ENCODE measurements at places on chromosomes 11 and 22.
A peak's percentile ranks its signal among the peaks of the same experiment; 100 is the strongest.

- DNase-seq, result no peak
Measured at GRCh38 chr11:132490978-132491377, 1041.3 kb downstream of the OPCML start.

- DNase-seq, result no peak
Measured at GRCh38 chr11:69276165-69276564, 17.8 kb upstream of the MYEOV start.

- DNase-seq, result no peak
Measured at GRCh38 chr11:92123540-92123939, 101.1 kb upstream of the FAT3 start.

DNA sequence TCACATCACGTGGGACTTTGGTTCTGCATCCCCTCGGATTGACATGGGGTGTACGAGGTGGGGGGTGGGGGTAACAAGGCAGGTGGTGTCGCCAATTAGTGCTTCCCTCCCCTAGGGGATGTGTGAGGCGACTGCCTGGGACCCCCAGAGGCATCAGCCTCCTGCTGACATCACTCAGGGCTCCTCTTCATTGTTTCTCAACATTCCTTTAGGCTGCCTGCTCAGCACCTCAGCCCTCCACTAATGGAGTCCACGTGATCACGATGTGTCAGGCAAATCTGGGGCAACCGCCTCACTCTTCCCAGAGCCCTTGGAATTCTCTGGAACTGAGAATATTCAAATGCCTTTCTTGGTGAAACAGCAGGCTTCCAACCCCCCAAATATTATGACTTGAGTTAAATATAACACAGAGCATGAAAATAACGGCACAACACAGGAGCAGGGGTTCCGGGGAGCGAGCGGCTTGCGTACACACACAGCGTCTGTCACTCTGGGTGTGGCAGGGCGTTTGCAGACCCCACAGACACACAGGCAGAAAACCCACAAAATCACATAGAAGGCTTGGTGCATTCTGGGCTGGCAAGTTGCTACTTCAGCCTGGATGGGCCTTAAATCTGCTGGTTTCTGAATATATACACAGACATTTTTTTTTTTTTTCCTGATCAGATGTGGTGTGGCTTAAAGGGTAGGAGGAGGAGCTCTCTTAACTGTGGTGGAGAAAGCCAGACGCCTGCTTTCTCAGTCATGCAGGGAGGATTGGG is 170.1 kb upstream of the CADM1 start:
- DNase-seq, result no peak

DNA sequence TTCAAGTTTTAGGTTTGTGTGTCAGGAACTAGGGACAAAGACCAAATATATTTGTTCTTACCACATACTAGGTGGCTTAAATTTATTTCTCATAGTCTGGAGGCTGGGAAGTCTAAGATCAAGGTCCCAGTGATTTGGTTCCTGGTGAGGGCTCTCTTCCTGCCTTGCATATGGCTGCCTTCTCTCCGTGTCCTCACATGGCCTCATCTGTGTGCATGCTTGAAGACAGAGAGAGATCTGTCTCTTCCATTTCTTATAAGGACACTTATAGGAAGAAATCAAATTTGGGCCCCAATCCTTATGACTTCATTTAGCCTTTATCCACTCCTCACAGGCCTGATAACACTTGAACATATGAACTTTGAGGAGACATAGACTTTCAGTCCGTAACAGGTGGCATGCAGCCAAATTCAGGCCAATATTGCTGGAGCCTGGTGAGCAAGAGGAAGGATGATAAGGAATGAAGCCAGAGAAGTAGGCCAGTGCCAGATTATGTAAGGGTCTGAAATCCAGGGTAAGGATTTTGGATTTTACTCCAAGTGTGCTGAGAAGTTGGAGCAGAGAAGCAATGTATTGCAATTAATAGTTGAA is 35.1 kb downstream of the TTC17 start:
- DNase-seq, result no peak

GRCh38 chr11:45413156-45413858 is 127.2 kb upstream of the SYT13 start:
- no peak for DNase-seq

- DNase-seq, result no peak
Measured at GRCh38 chr22:29478326-29479276, 1.4 kb upstream of the NEFH start.

- DNase-seq, result no peak
Measured at GRCh38 chr11:4881188-4881587, 512 bp upstream of the OR51T1 start.

DNA sequence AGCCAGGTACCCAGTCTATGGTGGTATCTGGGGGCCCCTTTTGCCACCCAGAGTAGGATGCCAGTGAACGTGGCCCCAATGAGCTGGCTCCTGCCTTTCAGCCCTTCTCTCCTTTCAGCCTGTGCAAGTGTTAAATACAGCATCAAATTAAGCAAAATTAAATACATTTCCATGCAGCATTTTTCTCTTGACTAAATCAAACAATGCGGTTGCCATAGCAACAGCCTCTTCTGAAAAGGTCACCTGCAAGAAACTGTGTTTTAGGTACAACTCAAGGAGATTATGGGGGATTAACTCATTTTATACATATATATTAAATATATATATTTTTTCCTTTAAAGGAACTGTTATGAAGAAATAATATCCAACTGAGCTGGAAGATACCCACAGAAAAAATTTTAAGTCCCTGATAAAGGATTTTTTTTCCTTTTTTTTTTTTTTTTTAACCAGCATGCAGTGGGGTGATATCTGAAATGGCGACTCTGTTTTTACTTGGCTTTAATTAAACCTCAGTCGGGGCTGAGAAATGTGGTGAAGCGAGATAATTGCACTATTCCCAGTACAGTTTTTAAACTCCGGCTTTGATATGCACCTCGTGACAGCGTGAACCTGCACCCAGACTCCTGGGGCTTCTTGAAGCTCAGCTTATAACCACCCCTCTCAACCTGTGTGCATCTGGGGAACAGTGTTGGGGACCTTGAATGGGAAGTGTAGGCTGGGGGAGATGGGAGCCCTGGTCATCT is 115.3 kb downstream of the PKNOX2 start:
- DNase-seq, result no peak

DNA sequence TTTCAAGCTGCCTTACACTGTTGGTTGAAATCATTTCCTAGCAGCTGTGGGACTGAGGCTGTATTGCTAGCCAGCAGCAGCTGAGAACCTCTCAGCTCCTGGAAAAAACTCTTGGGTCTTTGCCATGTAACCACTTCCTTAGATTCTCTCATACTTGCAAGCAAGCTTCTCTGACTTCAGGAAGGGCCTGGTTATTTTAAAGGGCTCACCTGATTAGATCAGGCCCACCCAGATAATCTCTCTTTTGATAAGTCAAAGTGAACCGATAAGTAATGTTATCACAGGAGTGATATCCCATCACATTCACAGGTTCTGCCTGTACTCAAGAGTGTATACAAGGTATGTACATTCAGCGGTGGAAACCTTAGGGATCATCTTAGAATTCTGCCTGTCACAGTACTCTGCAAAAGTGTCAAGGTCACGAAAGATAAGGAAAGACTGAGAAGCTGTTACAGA is 7.4 kb upstream of the CLPB start:
- no peak for DNase-seq

DNA sequence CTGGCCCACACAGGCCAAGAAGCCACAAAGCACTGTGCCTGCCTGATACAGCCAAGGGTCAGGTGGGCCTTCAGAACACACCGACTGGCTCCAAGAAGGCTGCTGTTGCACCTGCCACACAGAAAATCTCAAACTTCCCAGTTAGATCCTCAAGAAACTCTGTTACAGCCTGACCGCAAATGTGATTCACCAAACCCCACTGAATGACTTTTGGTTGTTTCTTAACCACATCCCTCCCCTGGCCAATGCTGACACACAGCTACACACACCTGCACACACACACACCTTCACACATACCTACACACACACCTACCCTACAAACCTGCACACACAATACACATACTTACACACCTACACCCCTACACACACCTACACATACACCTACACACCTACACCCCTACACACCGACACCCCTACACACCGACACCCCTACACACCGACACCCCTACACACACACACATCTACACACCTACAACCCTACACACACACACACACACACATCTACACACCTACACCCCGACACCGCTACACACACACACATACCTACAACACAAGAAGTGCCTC is 31.5 kb downstream of the CDKN1C start:
- no peak for DNase-seq

- no peak for DNase-seq
Measured at GRCh38 chr11:27916541-27917100, 191.3 kb downstream of the KIF18A start.

DNA sequence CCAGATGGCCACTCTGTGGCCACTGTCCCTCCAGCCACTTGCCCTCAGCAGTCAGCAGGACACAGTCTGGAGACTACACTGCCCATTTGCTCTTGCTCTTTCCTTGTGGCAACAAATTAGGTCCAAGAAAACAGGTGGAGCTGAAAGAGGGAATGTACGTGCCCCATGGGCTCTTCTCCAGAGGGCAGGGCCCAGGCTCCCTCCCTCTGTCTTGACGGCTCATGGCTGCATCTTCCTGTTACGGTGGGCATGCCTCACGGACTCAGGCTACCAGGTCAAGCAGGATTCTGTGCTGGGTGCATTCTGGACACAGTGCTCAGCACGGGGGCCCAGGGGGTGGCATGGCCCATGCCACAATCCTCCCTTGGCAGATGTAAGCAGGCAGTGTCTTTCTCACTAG is 71.3 kb downstream of the MED15 start:
- DNase-seq, result no peak

GRCh38 chr22:26669060-26669481 is 11.7 kb downstream of the MIAT start:
- DNase-seq, result no peak

- no peak for DNase-seq
Measured at GRCh38 chr11:2120359-2121100, 18.7 kb downstream of the IGF2 start.

- DNase-seq, result no peak
Measured at GRCh38 chr11:9594267-9595046, 21.0 kb downstream of the WEE1 start.

- DNase-seq, result peak; percentile 70
Measured at GRCh38 chr11:16607675-16608644, 130.5 kb upstream of the C11orf58 start.

DNA sequence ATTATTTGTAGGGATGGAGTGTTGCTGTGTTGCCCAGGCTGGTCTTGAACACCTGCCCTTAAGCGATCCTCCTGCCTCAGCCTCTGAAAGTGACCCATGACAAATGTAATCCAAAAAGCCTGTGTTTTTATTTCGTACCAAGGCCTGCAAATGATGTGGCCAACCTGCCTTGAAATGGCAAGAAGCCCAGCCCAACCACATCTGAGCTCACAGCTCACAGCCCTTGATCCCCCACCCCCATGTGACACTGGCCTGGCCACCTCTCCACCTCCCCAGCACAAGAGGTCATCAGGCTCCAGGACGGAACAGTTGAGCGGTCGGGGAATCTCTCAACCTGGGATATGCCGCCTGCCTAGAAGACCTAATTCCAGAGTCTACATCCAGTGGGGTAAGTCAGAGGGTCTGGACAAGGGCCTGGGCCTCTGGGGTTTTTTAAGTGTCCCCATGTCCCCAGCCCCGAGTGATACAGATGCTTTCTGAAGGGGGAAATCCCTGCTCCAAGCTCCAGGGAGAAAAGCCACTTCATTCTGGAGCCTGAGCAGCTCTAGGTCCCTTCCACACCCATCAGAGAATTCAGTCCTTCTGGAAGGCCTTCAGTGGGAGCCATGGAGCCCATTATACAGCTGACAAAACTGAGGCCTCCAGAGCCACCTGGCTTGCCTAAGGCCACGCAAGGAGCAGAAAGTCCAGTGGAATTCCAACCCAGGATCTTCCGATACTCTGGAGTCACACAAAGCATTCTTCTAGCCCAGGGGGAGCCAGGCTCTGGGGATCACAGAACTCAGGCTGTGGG is 70.7 kb downstream of the MN1 start:
- no peak for DNase-seq

DNA sequence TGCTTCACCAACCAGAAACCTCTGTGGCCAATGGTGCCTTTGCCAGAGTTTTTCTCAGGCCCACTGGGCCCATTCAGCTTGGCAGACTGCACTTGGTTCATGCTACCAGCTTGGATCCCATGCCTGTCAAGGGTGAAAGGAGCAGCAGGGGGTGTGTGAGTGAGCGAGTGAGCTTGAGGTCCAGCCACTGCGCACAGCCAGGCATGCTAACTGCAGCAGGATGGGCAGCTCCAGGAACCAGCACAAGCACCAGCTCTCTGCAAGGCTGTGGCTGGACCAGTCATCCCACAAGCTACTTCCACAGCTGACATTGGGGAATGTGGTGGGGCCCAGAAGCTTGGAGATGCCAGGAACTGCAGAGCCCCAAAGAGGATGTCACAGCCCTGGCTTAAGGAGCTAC is 40.8 kb downstream of the DDIAS start:
- DNase-seq, result no peak

DNA sequence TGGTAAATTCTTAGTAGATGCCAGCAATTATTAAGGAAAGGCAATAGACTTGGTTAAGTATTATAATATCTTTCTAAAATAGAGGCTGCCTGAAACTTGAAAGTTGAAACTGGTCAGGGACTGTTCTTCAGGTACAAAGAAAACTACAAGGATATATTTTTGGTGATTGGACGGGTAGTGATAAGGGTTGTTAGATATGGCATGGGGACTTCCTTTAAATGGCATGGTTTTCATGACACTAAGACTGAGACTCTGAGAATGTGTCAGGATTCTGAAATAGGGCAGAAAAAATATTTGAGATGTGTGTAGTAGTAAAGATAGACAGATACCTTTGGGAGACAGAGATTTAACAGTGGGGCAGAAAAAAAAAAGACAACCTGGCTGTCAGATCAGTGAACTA is 108.4 kb upstream of the SLC5A12 start:
- no peak for DNase-seq

GRCh38 chr22:11360632-11361031 is 4167.4 kb upstream of the OR11H1 start:
- DNase-seq, result no peak

- no peak for DNase-seq
Measured at GRCh38 chr11:21307874-21308273, 638.5 kb downstream of the NELL1 start.

- peak; percentile 29 for DNase-seq
Measured at GRCh38 chr11:43567396-43567975, 113.1 kb upstream of the HSD17B12 start.

- no peak for DNase-seq
Measured at GRCh38 chr11:26048271-26048670, 283.7 kb upstream of the ANO3 start.

GRCh38 chr11:113016905-113017304 is 55.7 kb downstream of the NCAM1 start:
- DNase-seq, result no peak

GRCh38 chr11:77073328-77074001 is 6.7 kb downstream of the CAPN5 start:
- no peak for DNase-seq

DNA sequence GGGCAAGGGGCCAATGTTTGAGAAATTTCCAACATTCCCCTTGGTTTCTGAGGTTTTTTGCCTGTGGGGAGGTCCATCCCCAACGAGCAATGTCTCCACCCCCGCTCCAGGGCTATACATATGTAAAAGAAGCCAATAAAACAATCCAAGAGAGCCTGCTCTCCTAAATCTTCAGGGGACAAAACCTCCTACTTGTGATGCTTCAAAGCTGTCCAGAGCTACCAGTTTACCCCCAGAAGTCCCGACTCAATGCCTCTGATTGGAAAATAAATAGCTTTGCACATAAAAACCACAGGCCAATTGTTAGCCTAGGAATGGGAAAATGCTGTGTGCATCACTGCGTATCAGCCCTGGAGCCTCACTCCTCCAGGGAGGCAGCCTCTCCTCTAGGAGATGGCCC is 66.0 kb upstream of the PAX6 start:
- DNase-seq, result no peak
